ENCODE measurements at places on chromosomes 4 and X.

DNA sequence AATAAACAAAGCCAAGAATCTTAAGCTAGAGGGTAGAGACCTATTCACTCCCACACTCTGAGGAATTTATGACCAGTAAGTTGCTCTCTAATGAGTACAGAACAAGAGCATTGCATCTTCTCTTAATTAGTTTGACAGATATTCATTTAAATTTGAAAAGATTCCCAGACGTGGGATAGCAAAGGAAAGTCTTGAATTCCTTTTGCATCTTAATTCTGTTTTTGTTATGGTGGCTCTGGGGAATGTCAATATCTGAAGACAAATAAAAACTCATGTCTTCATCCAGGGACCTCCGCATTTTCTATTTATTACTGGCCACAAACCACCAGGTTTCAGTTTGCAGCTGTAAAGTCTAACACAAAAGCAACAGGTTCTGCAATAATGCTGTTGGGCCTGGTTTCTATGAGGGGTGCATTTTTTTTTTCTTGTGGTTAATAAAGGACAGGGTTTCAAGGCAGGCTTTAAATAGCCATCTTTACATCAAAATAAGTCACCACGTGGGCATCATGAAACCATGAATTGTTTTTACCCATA is 172.3 kb downstream of the SHROOM3 start:
- DNase-seq: no peak

DNA sequence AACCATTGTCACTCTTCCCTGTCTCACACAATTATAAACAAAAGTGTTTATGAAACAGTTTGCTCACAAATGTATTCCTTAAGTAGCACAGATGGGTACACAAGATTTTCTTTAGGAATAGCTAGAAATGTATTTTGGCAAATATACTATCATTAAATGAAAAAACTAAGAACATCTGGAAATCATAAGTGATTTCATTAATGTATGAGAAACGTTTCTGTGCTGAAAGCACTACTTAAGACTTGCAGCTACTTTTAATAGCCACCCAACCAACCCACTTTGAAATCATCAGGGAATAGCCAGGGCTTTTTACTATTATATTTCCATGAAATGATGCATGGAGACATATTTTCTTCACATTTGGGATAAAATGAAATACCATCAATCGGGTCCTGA is 62.3 kb upstream of the NAP1L5 start:
- DNase-seq: no peak

GRCh38 chr4:41745292-41746024 is 3.1 kb downstream of the PHOX2B start:
- no peak for DNase-seq

DNA sequence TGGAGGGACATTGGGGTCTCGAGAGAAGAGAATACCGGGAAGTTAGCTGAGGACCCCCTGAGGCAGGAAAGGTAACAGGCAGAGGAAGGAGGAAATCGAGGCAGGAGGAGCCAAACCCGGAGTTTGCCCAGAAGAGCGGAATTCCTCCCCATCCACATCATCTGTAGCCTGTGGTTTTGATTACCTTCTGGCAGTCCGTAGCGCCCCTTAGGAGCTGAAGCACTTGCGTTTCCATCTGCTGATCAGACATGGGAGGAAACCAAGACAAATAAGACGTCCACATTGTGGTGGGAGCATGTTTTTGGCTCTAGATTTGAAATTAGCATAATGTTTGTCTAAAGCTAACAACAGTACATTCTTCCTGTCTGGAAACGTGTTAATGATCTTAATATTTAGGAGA is 26.8 kb upstream of the HMX1 start:
- no peak for DNase-seq

DNA sequence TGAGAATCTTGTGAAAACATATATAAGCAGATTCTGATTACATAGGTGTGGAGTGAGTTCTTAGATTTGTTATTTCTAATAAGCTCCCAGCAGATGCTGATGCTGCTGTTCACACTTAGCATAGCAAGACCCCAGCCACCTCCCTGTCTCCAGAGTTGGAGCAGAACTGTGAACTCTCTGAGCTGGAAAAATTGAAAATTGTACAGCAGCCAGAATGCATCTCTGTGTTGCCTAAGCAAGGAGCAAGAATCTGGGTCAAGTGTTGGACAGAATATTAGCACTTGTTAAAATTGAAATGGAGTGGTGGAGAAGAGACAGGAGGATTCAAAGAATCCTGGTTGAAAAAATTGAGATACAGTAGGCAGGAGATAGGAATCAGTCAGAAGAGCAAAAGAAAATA is 146.6 kb upstream of the FAM47C start:
- DNase-seq: no peak

All from HS-5 (cell line).